Testis (tissue), 5 donors: ENCODE measurements at places on chromosomes 5 and 9.

DNA sequence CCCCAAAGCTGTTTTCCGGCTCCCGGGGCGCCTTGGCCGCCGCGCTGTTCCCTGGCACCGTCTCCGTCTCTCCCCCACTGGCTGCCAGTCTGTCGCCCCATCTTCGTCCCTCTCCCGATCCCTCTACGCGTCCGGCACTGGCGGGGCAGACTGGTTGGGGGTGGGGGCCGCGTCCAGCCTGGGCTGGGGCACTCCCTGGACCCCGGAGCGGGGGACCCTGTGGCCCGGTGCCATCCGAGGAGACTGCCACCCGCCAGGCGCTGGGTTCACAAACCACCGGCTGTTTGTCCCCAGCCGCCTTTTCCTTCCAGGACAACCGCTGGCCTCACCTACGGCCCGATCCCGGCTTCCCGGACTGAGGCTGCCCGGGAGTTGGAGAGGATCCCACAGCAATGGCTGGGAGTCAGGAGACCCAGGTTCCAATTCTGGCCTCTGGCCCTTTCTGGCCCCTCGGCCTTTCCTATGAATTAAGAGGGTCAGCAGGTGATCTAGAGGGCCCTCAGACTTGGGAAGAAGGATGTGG, 1.0 kb upstream of the FIBCD1 start:
- H3K36me3 ChIP-seq: no peaks in the 10 kb centered on the region
- peak overlapping the region; percentile 49 for H3K4me3 ChIP-seq
- H3K4me1 ChIP-seq: peaks cover 33% of the 10 kb centered on the region
- H3K27me3 ChIP-seq: no peaks in the 10 kb centered on the region
- H3K27ac ChIP-seq: no peak overlapping the region
- no peak for DNase-seq

DNA sequence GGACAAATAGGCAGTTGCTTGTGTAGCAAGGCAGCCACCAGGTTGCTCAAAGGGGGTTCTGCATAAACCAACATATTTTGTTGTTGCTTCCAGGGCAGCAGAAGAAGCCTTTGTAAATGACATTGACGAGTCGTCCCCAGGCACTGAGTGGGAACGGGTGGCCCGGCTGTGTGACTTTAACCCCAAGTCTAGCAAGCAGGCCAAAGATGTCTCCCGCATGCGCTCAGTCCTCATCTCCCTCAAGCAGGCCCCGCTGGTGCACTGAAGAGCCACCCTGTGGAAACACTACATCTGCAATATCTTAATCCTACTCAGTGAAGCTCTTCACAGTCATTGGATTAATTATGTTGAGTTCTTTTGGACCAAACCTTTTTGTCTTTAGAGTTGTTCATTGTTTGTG, 20.8 kb downstream of the CLTA start:
- no peak overlapping the region for H3K4me3 ChIP-seq
- no peak for DNase-seq

DNA sequence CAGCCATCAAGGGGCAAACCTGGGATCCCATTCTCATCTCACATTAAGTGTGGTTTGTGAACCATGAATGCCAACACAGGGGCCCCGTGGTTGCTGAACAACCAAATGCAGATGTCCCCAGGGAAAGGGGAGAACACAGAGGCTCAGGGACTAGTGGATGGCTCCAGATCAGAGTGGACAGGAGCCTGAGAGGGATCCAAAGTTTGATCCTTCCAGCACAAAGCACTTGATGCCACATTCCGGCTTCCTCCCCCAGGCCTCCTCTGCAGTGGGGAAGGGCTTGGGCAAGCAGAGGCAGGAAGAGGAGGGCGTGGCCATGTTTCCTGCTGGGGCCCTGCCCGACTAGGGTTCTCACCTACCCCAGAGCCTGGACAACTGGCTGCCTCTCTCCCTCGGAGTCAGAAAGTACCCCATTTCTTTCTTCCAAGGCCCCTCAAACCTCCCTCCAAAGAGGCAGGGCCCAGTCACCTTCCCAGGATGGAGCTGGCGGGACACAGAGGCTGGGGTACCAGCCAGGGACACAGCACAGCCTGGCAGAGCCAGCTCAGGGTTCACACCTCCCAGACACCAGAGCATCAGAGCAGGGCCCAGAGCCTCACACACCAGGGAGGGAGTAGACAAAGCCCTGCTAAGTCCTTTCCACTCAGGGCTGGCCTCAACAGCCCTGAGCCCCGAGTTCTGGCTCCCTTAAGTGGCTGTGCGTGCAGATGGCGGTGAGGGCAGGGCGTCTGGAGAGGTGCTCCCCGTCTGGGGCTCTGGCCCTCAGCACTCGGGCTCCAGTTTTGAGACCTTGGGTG, 4.3 kb upstream of the RNF44 start:
- no peak overlapping the region for H3K4me3 ChIP-seq
- H3K27me3 ChIP-seq: no peaks in the 10 kb centered on the region
- H3K36me3 ChIP-seq: no peaks in the 10 kb centered on the region
- H3K27ac ChIP-seq: peak overlapping the region; percentile 68

DNA sequence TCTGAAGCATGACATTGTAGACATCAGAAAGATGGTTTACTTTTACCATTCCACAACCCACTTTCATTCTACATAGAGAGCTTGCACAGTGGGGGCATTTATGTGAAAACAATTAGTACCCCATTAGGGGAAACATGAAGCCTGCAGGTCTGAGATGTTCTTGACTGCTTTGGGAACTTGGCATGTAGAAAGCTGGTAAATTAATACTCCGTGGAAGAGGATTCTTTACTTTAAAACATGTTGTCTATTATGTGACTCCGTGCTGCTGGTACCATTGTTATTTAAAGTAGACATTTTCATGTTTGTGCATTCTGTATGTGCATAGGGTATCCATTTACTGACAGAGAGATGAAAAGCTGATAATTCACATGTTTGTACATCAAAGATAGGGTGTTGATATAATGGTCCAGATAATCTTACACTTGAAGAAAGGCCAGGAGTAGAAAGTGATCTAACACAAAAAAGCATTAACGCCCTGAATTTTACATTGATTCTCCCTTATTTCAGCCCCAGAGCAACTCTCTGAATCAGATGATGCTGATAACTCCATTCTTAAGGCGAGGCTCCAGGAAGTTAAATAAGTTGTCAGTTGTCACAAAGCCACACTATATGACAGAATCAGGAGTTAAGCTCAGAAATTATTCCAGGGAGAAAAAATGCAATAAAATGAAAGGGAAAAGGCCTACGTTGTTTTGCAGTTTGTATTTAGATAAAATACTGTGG, 50.1 kb upstream of the CD180 start:
- no peak for DNase-seq
- no peaks in the 10 kb centered on the region for H3K4me1 ChIP-seq
- H3K27me3 ChIP-seq: no peaks in the 10 kb centered on the region
- no peak overlapping the region for H3K4me3 ChIP-seq
- no peaks in the 10 kb centered on the region for H3K36me3 ChIP-seq

GRCh38 chr5:55497712-55498111, 37.1 kb downstream of the PLPP1 start:
- H3K36me3 ChIP-seq: no peaks in the 10 kb centered on the region
- no peak for DNase-seq
- H3K27ac ChIP-seq: no peak overlapping the region

DNA sequence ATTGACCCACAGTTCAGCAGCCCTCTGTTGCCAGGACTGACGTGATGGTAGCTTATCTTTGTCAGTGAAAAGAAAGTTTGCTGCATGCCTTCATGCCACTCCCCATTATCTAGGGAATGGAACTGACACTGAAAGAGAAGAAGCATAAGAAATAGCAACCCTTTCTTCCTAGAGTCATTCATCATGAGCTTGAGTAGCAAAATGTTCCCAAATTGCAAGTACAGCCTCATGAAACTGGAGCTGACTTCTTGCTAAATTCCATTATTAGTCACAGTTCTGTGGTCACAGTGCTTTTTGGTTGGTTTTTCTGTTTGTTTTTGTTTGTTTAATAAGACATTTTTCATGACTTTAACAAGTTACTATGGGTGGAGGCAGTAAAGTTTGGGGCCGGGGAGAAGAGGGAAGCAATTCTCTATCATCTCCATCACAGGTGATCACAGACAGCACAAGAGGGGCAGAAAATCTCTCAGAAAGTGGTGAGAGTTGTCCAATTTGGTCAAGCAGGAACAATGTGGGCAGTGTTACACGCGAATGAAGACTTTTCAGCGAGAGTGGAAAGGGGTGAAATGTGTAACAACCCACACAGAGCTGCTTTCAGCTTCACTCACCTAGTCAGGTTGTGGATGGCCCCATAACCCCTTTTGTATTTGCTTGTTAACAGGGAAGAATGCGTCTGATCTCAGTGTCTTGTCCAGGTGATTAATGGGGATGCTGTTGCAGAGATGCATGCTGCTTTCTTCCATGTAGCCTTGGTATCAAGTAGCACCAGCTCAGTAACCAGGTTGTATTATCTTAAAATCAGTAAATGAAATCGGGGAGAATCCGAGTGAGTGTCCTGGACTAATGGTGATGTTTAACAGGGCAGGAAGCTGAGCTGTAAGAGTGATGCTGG, 440.4 kb downstream of the DMRT2 start:
- no peak for DNase-seq
- H3K4me1 ChIP-seq: no peaks in the 10 kb centered on the region
- H3K4me3 ChIP-seq: no peak overlapping the region
- no peaks in the 10 kb centered on the region for H3K36me3 ChIP-seq

DNA sequence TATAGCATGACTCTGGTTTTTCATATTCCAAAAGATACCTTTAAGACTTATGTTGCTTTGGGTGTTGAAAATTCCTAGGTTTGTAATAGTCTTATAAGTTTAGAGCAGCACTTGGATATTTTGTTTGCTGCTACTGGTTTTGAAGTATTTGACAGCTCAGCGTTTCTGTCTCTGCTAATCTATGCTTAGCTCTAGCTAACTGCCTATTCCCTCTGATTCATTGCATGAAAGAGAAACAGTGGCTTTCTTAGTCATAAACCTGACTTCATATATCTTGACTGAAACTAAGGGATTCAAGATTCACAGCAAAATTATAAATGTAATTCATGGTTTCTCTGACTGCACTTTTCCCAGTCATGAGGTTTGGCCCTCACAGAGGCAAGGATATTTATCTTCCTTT, 35.6 kb upstream of the ANXA1 start:
- no peaks in the 10 kb centered on the region for H3K36me3 ChIP-seq
- no peak for DNase-seq

- peak; percentile 81 for DNase-seq
- H3K4me1 ChIP-seq: peaks cover 26% of the 10 kb centered on the region
- H3K27me3 ChIP-seq: no peaks in the 10 kb centered on the region
- H3K4me3 ChIP-seq: peak overlapping the region; percentile 18
- H3K36me3 ChIP-seq: no peaks in the 10 kb centered on the region
- H3K27ac ChIP-seq: no peak overlapping the region
Observed at GRCh38 chr5:151239237-151239861, 13.6 kb upstream of the GM2A start.

DNA sequence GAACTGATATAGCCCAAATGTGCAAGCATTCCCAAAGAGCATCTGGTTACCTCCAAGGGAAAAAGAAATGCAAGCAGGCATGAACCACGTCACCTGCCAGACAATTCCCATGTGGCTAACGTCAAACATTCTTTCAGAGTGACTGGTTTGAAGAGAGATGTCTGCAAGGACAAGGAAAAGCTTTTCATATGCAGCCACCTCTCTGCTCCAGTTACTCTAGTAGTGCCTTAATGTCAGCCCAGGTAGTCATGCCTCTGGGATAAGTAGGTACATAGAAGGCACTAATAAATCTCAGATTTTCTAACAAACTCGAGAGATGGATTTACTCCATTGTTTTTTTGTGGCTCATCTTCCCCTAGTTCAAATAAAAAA, 96.8 kb upstream of the IFNK start:
- no peaks in the 10 kb centered on the region for H3K36me3 ChIP-seq
- no peak overlapping the region for H3K27ac ChIP-seq
- H3K4me3 ChIP-seq: no peak overlapping the region
- H3K4me1 ChIP-seq: peaks cover 27% of the 10 kb centered on the region

DNA sequence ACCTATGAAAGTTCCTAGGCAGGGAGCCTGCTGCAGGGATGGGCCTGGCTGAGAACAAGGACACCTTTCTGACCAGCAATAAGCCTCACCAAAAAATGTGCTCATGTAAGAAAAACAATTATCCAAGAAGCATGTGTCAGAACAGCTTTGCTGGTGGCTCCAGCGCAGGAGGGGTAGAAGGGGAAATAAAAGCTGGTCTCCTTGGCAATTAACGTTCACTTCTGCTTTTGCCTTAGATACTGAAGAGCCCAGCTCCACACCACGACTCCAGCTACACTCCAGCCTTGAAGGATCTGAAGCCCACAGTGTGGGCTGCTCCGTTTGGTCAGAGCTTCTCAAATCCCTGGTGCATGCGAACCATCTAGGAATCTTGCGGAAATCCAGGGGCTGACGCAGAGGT, 107.6 kb upstream of the PHYKPL start:
- H3K4me1 ChIP-seq: no peaks in the 10 kb centered on the region
- no peak for DNase-seq
- no peaks in the 10 kb centered on the region for H3K27me3 ChIP-seq
- no peak overlapping the region for H3K27ac ChIP-seq

- no peak overlapping the region for H3K4me3 ChIP-seq
- DNase-seq: peak; percentile 78
- H3K4me1 ChIP-seq: peaks cover 22% of the 10 kb centered on the region
- H3K36me3 ChIP-seq: no peaks in the 10 kb centered on the region
- H3K27ac ChIP-seq: no peak overlapping the region
Observed at GRCh38 chr5:140239939-140240700, 62.8 kb downstream of the PFDN1 start.

DNA sequence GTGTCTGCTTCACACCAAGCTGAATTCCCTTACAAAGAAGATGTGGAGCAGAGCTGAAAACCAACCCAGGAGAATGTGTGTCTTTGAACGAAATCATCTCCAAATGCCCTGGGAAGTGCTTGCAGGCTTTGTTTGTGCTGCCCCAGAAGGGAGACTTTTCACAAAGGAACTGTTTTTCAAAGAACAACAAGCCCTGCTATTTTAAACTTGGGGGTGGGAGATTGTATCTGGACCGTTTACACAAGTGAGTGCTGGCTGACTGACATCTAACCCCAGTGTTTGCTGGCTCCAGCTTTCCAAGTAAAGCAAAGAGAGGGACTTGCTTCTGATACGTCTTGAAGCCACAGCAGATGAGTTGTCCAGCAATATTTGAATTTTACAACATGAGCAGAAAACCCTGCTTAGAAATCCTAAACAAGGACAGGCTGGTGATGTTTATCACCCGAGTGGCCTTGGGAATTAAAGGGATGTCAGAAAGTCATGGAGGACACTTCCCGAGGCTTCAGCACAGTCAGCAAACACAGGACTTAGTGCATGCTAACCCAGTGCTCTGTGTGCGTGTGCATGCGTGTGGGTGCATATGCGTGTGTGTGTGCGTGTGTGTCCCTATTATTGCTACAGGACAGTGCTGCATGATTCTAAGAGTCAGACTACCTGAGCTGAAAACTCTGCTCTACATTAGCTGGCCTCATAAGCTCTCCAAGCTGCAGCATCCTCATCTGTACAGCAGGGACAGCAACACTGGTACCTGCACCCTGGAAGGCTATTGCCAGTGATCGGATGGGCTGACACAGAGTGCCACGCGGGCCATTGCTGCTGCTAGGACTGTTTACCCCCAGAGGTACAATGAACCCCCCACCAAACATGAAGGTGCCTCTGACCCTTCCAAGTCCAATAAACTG, 1.4 kb downstream of the ADAMTS12 start:
- no peak for DNase-seq
- H3K4me3 ChIP-seq: peak overlapping the region; percentile 8
- peaks cover 10% of the 10 kb centered on the region for H3K4me1 ChIP-seq
- no peaks in the 10 kb centered on the region for H3K36me3 ChIP-seq
- H3K27me3 ChIP-seq: no peaks in the 10 kb centered on the region
- peak overlapping the region; percentile 55 for H3K27ac ChIP-seq
